ENCODE measurements at places on chromosomes 1 and 21. TPM values are rescaled to one million over a fixed set of nuclear protein-coding genes. Genes with fewer than 3 reads are reported as not detected.
A peak's percentile ranks its signal among the peaks of the same experiment; 100 is the strongest.

Gene AGT
- not detected for total RNA-seq

Gene SLC22A15
- total RNA-seq: 1.2 TPM

Gene OBSCN
- total RNA-seq: 76.0 TPM

Gene JAM2
- total RNA-seq: not detected

Gene ZNF670
- total RNA-seq: 3.3 TPM

Gene ANGPTL1
- total RNA-seq: not detected

Gene OR2AK2
- 0.35 TPM for total RNA-seq

Gene C1orf216
- total RNA-seq: 10.8 TPM

Gene ITLN2
- total RNA-seq: not detected

Gene ST3GAL3
- total RNA-seq: 29.6 TPM

- no peak for DNase-seq
Observed at GRCh38 chr1:228452194-228453021, 34.8 kb upstream of the RNF187 start.

DNA sequence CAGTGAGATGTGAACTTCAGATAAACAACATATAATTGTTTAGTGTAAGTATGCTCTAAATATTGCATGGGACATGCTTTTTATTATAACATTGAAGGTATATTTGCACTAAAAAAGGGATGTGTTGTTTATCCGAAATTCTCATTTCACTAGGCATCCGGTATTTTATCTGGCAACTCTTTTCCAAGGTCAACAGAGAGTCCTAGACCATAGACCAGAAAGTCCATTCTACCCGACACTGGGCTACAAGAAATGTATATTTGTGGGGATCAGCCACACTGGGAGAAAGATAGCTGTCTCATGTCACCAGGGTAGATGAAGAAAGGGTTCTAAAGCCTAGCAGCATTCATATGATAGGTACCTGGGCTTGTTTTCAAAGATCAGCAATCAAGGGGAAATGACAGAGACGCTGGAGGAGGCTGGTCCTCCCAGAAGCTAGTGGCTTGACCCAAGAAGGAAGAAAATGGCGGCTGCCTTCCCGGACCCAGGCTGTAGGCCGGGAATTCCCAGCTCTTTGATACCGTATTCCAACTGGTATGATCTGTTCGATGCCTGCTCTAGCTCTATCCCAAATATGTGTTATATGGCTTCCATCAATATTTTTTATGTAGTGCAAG lies 161.1 kb upstream of the IRF2BP2 start:
- DNase-seq: no peak

DNA sequence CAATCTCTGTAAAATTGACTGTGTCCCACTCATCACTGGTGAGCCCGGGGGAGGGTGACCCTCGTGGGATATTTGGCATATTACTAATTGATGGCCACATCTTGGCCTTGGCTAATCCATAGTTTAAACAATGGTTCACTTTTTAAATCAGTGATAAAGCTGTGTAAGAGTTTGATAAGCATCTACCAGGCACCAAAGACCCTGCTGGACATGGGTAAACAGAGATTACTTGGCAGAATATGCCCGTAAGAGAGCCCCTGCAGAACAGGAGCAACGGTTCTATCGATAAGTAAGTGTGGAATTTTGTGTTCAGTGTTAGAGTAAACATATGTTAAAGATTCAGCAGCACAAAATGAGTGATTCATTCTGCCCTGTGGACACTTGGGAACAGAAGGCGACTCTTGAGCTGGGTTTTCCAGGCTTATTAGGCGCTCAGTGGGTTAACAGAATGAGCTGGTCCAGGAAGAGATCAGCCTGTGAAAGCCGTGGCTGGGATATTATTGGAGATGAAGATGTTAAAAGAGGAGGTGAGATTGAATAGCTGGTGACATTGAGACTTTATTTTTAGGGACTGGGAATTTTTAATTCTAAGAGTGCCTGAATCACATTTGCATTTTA lies 55.9 kb downstream of the CNST start:
- DNase-seq: no peak

GRCh38 chr1:203823306-203823705 lies 27.9 kb downstream of the ZBED6 start:
- no peak for DNase-seq

DNA sequence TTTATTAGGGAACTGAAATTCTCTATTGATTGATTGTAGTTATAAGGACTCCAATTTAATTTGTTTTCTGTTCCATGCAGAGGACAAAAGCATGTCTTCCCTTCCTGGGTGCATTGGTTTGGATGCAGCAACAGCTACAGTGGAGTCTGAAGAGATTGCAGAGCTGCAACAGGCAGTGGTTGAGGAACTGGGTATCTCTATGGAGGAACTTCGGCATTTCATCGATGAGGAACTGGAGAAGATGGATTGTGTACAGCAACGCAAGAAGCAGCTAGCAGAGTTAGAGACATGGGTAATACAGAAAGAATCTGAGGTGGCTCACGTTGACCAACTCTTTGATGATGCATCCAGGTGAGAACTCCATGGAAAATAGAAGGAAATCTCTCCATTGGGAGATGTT lies 1.5 kb downstream of the SETDB1 start:
- DNase-seq: no peak

- DNase-seq: no peak
Observed at GRCh38 chr1:202038688-202039346, 28.4 kb downstream of the ELF3 start.

- DNase-seq: no peak
Observed at GRCh38 chr1:12426030-12426429, 192.0 kb downstream of the DHRS3 start.

- no peak for DNase-seq
Observed at GRCh38 chr21:28066076-28066475, 926.6 kb downstream of the LTN1 start.

DNA sequence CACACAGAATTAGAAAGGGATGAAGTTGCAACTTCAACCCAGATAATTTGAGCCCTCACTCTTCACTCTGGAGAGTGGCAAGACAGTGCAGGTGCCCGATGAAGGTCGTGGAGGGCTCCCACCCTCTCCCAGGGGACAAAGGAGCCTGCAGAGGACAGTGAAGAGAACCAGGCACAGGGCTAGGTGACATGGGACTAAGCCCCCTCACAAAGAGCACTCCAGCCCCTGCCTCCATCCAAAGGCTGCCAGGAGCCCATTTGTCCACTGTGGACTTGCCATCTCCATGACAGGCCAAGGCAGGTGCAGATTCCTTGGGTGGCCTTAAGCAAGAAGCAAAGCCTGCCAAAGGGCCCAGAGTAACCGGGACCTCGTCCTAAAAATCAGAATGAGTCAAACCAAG lies 15.1 kb downstream of the ERRFI1 start:
- DNase-seq: no peak

- DNase-seq: no peak
Observed at GRCh38 chr21:14877581-14878228, 187.1 kb downstream of the NRIP1 start.

DNA sequence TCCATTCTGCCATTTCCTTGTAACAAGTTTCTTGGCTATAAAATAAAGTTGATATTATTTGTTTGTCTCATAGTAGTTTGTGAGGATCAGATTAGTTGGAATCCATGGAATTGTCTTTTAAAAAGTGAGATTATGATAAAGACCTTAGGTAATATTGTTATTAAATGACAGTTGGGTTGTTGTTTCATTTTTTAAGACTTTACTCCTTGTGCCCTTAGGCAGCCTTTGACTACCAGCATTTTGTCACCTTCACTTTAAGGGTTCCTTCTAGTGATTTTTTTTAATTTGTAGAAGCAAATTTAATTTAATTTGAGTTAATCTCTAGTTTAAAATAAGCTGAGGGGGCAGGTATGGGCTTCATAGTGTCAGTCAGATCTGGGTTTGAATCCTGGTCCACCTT lies 84.6 kb upstream of the ZNF326 start:
- no peak for DNase-seq

DNA sequence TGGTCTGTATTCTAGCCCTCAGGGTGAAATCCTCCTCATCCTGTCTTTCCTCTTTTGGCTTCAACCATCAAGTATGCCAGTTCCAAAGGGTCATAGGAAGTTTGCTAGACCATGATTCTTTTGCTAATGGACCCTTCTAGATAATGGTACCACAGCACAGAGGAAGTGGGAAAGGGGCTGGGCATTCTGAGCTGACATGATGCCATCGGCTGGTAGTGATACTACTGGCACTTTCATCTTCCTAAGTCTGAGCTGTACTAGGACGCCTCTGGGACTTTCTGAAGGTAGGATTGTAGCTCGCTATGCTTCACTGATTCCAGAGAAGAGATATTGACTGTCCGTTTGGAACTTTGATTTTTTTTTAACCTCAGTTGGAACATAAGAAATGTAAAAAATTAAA lies 11.4 kb downstream of the FASLG start:
- peak; percentile 25 for DNase-seq

DNA sequence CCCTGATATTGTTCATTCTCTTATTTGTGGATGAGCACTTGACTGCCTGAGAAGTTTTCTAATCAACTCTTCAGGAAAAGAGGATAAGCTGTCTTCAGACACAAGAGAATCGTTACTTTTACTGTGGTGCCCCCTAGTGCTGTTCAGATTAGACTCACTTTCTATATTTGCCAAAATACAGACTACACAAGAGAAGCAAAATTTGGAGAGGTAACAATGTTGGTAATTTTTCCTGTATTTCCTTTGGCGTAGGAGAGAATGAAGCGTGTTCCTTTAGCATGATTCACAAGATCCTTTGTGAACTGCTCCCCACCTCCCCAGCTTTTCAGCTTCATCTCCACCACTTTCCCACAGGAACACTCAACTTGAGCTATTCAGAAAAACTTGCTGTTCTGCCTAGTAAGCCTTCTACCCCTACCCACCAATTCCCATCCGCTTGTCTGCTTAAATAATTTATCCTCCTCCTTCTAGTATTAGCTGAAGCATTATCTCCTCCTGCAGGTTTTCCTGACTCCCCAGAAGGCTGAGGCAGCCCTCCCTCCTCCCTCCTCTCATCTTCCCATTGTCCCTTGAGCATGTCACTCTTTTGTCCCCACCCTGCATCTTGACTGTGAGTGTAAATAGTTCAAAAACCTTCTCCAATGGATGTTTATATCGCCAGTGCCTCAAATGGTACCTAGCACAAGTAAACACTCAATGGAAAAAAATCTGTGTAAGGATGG lies 4.5 kb downstream of the TNFSF4 start:
- DNase-seq: no peak

DNA sequence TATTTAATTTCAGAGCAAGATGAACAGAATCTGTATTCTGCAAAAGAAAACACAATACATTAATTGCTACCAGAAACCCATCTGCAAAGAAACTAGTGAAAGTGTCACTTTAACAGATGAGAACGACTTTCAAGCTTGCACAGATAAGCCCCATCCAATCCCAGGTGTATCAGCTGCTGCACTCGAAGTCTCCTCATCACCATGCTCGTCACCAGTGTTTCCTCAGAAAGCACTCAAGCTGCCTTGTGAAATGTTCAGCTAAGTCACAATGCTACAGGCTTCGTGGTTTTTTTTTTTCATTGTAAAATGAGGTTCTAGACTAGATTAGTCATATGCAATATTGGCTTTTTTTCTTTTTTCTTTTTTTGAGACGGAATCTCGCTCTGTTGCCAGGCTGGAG lies 3.3 kb upstream of the TOMM20 start:
- DNase-seq: no peak

DNA sequence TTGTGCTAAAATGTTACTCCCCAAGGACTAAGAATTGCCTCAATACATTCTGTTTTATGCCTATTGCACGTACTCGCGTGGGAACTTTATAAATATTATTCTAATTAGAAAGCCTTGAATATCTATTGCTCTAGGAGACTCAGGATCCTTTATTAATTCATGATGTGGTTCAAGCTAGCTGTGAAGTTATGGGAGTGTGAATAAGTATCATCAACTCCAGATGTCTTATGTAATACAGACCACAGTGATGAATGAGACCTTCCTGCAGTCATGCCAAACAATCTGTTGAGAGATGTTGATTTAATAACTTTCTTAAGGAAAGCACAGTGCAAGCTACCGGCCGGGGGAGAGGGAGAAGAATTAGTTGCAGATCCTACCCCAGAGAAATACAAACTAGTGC lies 519.2 kb upstream of the ZP4 start:
- DNase-seq: no peak

- no peak for DNase-seq
Observed at GRCh38 chr1:68148631-68149030, 83.7 kb downstream of the WLS start.

DNA sequence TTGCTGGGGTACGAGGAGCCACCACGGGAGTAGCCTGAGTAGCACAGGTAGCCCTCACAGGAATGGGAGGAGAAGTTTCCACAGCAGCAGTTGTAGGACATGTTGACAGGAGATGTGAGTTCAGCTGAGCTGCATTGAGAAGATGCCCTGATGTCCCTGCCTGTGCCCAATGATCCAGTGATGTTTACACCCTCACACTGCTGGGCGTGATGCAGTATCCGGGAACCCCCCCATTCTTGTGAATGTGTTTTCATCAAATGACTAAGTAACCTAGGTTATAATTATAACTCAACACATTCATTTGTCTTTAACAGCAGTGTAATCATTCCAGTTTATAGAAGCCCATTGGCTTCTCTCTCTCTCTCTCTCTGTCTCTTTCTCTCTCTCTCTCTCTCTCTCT lies at the start of gene KRTAP23-1:
KRTAP23-1 (minus strand) TSS at position 101 of the 400 bp plus-strand sequence; CDS start at position 101, 0 bp downstream.
- no peak for DNase-seq

GRCh38 chr1:206111271-206111927 lies 5.8 kb downstream of the AVPR1B start:
- DNase-seq: no peak

DNA sequence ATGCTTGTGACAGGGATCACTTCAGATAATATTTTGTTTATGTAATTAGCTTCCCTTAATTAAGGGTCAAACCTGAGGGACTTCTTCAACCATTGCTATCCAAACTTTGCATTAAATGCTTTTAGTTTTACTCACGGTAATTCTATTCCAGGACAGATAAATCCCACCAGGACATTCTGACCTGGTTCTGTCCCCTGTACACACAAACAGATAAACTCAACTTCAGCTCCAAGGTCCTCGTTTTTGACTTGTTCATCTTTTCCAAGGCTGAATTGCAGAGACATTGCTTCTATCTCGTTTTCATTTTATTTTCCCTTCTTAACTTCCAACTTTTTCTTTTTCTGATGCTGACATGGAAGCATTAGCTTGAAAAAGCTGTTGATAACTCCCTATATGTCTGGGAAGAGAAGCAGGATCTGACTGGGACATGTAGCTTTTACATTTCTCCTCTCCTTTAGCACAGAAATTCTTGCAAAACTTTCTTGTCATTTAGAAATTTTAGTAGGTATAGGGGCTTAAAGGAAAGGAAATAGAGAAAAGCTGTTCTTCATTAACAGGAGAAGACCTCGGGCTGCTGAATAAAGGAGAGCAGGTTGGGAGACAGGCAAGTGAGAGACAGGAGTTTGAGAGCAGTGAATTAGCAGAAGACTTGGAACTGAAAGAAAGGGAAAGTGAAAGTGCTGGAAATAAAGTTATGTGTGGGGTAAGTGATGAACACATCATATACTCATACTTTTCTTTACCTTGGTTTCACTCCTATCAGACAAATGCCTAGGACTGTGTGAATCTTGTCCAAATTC lies 231.7 kb upstream of the B3GALT2 start:
- DNase-seq: peak; percentile 56

All from CD4-positive, alpha-beta memory T cell (primary cell).